Stimulated activated CD4-positive, alpha-beta T cell treated with anti-CD3 and anti-CD28 coated beads, TNF-alpha, amount 100 ng/mL, for 48 hours (primary cell): ENCODE measurements at places on chromosomes 2 and 18.

- DNase-seq: no peak
Measured at GRCh38 chr2:61658841-61659780, 121.0 kb upstream of the XPO1 start.

GRCh38 chr2:96521219-96521618 lies 15.3 kb upstream of the ARID5A start:
- no peak for DNase-seq

- no peak for DNase-seq
Measured at GRCh38 chr2:144464730-144465129, 55.2 kb downstream of the ZEB2 start.

- DNase-seq: no peak
Measured at GRCh38 chr2:12051831-12052230, 305.4 kb downstream of the LPIN1 start.

GRCh38 chr2:231545105-231545902 lies 15.1 kb upstream of the NMUR1 start:
- peak; percentile 52 for DNase-seq

DNA sequence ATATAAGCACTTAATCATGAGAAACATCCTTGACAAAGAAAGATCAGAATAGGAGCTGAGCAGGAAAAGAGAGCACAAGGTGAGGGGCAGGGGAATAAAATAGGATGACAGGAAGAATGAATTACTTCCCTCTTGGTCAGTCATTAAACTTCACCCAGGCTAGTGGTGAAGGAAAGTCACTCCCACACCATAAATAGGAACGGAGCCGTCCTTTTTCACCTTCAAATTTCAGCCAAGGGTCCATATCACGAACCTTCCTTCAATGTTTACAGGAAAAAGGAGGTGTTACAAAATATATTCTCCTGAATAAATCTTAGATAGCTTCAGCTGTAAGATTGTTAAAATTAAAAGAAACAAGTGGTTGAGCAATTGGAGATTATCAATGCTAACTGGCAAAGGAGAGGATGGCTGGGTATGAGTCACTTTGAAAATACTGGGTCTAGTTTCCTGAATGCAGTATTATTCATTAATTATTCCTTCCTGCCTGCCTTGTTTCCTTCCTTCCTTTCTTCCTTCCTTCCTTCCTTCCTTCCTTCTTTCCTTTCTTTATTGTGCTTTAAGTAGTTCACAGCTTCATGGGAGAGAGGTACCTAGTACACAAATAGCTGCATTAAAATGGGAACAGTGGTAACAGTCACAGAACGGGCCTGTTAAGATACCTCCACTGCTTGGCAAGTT lies 292.3 kb upstream of the ID2 start:
- DNase-seq: no peak

- no peak for DNase-seq
Measured at GRCh38 chr2:109346601-109347228, 217.7 kb downstream of the SH3RF3 start.

DNA sequence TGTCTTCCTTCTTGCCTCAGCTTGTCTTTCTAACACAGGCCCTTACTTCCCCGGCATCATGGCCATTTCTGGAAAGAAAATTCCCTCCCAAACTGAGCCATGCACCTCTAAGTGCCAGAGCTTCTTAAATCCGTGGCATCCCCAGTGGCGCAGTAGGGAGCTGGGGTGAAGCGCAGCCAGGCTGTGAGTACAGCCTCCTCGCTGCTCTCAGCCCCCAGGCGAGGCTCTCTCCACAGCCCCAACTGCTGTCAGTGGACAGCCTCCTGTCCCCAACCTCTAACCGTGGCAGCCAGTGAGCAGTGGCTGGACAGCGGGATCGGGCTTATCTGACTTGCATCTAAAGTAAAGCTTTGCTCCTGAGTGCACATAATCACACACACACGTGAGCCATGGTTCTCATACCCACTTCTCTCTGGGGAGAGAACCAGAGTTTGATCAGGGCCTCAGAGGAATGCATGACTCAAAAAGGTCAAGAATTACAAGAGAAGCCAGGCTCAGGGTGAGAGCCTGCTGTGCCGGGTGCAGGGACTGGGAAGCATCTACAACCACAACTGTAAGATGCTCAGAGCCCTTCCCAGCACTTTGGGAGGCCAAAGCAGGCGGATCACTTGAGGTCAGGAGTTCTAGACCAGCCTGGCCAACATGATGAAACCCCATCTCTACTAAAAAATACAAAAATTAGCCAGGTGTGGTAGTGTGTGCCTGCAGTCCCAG lies 50.7 kb downstream of the SFXN5 start:
- DNase-seq: no peak

GRCh38 chr2:181892799-181893435 lies 1.4 kb downstream of the ITPRID2 start:
- no peak for DNase-seq

DNA sequence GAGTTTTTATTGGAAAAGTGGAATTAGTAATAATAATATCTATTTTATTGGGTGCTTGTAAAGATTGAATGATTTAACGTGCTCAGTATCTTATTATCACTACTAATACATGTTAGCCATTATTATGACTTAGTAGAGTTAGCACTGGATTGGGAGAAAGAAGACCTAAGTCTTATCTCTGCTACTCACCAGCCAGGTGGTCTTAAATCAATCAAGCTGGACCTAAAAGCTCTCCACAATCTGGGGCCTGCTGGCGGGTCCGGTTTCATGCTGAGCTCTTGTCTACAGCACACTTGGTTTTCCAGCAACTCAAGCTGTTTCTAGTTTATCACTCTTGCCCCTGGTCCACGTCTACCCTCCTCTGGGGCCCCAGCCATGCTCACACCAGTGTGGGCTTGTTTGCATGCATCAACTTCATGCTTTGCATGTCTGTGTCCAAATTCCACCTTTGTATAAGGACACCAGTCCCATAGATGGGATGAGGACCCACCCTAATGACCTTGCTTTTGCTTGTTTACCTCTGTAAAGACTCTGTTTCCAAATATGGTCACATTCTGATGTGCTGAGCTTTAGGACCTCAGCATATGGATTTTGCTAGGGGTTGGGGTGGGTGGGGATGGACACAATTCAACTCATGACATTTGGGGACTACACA lies 363.1 kb downstream of the LPIN1 start:
- no peak for DNase-seq

DNA sequence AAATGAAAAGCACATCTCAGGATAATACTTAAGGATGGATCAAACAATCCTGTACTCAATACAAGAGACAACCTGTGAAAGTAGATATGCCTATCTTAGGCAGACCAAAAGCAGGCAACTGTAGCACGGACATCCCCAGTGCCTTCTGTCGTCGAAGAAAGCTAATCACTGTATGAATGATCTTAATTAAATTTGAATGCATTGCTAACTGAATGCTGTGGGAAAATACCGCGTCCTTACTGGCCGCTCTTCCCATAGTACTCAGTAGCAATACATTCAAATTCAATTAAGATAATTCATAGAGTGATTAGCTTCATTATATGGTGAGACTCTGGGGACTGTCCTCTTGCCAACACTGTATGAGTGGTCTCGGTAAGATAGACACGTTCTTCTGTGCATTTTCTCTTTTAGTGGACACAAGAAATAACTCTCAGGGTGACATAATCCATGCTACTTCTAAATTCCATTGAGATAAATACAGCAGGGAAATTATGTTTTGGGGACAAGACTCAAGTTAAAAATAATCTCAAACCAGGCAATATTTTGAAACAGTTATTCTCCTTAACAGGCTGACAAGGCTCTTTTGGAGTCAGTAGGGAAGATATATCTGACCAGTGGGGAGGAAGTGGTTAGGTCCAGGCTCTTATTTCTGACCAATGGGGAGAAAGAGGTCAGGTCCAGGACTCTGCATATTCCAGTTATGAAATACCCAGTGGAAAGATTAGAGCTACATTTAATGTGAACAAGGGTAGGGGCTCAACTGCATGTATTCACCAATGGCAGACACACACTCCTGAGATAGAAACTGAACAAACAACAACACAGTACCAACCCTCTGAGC lies 97.3 kb downstream of the DOCK10 start:
- DNase-seq: no peak

- no peak for DNase-seq
Measured at GRCh38 chr2:83689402-83689801, 769.7 kb downstream of the SUCLG1 start.

GRCh38 chr2:84946204-84947009 lies 24.6 kb upstream of the KCMF1 start:
- peak; percentile 64 for DNase-seq

GRCh38 chr2:200600549-200601225 lies 14.9 kb downstream of the AOX1 start:
- DNase-seq: no peak

- peak; percentile 26 for DNase-seq
Measured at GRCh38 chr2:101473911-101474701, 806 bp downstream of the RFX8 start.
